Stimulated activated CD8-positive, alpha-beta memory T cell treated with anti-CD3 and anti-CD28 coated beads, Interleukin-15, amount 100 ng/mL, for 4 hours (primary cell): ENCODE measurements at places on chromosomes 13 and 19.

- DNase-seq = no peak
Observed at GRCh38 chr19:19385896-19386869, 19.3 kb upstream of the GATAD2A start.

DNA sequence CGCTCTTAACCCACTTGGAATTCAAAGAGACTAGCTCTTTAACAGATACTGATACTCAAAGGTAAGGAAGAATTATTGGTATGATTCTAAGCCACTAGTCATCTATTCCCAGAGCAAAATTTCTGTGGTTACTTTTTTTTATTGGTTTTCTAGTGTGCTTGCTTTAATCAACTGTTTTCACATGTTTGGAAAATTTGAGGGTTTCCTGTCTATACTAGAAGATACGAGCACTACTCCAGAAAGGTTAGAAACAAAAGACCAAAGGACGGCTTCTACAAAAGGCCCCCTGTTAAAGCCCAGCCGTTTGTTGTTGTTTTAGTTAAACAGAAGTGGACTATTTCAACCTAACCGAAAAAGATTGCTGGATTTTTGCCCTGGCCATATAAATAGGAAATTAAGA is 18.5 kb upstream of the LPAR6 start:
- no peak for DNase-seq

DNA sequence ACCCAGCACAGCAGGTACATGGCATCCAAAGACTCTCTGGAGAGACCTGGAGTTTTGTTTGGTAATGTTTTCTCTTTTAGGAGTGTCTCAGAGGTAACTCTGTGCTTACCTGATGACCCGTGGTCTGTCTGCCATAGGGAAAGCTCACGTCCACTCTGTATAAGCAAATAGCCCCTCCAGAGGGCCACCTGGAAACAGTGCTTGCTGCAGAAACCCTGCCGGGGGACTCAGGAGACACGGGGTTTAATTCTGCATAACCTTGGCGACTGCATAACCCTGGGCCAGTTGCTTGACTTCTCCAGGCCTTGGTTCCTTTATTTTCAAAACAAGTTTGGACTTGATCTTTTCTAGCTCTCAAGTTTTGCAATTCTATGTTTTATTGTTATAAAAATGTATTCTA is 187.2 kb upstream of the SOX1 start:
- DNase-seq = no peak

GRCh38 chr13:23993680-23993985 is 96.3 kb upstream of the C1QTNF9B start:
- no peak for DNase-seq

- no peak for DNase-seq
Observed at GRCh38 chr19:33429891-33430673, 56.6 kb downstream of the CEBPG start.
